Mesenteric fat pad (tissue), 1 donor: ENCODE measurements at places on chromosomes 2 and 18.

DNA sequence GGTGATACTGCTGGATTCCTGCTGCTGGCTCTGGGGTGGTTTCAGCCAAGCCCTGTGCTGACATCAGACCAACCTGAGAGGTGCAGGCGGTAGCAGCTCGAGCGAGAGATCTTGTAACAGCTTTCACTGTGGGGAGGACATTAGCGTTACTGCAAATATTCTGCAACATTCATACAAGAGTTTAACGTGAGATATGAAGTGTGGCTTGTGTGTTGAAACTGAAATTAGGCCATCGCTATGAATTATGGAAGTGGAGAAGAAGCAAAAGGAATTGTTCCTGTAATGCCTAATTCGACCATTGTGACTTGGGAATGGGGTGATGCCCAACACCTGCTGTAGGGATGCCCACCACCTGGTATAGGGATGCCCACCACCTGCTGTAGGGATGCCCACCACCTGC is 6.5 kb upstream of the MLPH start:
- peak; percentile 45 for DNase-seq

DNA sequence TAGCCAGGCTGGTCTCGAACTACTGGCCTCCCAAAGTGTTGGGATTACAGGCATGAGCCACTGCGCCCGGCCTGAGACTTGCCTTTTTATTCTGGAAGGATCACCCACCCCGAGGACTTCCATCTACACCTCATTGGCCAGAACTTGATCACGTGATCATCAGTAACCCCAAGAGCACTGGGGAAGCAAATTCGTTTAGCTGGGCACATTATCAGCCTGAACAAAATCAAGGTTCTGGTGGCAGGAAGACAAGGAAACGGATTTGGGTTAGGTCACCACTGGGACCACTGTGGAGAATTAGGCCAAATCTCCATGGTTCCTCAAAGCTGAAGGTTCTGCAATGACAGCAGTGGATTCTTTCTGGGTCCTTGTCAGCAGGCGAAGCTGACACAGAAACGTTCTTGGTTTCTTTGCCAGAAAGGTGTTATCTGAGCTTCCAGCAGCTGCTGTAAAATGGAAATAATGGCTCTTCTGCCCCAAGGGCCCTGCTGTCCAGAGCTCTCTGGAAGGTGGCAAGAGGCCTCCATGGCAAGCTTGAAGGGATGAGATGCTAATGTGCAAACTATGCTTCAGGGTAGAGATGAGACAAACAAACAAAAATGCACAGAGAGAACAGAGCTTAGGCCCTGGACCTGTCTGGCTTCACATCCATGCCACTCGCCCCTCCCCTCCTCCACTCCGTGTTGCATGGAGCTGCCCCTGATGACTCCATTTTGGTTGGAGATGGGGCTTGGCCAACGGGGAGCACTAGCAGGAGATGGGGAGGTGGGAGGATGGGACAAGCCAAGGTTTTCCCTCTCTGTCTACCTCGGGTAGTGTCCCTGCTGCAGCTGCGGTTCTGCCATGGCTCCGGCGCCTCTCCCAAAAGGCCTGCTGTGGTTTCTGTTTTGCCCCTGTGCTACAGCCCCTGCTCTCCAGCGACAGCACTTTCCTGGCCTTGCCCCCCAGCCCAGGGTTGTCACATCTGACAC is 28.4 kb downstream of the TMEM177 start:
- no peak for DNase-seq

DNA sequence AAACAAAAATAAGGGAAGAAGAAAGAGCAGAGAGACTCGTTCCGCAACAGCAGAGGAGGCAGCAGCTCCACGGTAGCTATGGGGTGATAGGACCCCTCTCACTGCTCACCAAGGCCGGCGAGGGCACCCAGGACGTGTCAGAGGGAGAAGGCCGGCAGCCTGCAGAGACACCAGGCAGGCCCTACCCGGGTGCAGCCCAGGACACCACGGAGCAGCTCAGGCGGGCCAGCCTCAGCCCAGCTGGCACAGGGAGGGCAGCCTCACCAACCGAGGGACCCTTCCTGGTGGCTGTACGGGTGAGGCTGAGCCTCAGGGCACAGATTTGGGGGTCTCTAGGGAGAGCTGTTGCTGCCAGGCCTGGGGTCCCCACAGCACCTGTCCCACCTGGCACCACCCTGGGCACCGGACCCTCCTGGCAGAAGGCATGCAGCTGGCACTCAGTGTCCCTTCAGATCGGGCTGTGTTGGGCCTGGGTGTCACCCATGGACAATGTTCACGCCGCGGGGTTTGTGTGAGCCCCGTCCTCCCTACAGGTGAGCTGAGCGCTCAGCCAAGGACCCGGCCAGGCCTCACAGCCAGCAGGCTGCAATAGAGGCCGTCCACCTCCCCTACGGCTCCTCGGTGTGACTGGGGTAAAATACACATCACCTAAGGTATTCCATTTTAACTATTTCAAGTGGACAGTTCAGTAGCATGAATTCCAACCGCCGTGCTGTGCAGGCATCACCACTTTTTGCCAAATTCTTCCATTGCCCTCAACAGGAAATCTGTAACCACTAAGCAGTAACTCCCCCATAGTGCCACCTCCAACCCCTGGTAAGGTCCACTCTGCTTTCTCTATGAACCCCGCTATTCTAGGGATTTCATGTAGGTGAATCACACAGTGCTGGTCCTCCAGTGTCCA is 21.6 kb downstream of the KCNG2 start:
- peak; percentile 88 for DNase-seq

DNA sequence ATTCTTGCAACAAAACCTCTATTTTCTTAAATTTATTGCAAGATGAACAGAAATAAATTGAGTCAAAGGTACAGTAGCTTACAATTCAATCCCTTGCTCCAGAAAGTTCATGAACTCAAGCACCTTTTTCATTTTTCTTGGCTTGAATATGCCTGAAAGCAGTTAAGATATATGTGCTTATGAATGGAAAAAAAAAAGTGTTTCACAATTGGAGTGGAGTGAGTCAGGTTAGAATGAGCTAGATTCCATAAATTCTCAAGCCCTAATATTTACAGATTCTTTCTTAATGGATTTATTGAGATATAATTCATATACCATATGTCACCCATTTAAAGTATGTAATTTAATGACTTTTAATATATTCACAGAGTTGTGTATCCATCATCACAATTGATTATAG is 39.6 kb upstream of the NEMP2 start:
- no peak for DNase-seq

DNA sequence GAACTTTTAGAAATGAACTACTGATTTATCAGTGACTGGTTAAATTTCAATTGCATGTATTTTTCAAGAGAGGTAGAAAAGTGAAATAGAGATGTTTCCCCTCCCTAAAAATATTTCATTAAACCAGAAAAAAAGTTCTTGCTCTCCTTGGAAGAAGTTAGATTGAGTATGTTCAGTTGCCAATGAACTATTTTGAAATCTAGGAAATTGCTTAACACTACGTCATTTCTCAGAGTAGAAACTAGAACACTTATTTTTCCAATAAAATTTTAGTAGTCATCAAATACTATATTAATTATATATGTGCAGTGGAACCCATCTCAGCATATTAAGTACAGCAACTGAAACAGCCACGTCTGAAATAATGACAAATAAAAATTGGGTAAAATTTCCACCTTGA is 51.8 kb upstream of the STAT1 start:
- no peak for DNase-seq

DNA sequence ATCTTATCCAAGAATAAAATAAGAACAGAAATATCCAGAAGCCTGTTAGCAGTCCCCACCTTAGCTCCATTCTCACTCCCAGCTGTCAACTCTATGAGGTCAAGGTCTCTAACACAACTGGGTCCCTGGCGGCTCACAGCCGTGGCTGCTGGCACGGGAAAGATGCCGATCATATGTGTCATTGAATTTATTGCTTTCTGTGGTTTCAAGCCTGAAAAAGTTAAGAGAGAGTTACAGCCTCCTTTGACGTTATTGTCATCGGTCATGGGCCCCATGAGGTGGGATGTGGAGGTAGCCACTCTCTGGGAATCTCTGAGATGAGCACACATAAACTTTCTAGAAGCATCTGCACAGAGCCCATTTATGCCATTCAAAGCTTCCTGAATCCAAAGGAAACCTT is 28.7 kb upstream of the CABLES1 start:
- DNase-seq = peak; percentile 71

DNA sequence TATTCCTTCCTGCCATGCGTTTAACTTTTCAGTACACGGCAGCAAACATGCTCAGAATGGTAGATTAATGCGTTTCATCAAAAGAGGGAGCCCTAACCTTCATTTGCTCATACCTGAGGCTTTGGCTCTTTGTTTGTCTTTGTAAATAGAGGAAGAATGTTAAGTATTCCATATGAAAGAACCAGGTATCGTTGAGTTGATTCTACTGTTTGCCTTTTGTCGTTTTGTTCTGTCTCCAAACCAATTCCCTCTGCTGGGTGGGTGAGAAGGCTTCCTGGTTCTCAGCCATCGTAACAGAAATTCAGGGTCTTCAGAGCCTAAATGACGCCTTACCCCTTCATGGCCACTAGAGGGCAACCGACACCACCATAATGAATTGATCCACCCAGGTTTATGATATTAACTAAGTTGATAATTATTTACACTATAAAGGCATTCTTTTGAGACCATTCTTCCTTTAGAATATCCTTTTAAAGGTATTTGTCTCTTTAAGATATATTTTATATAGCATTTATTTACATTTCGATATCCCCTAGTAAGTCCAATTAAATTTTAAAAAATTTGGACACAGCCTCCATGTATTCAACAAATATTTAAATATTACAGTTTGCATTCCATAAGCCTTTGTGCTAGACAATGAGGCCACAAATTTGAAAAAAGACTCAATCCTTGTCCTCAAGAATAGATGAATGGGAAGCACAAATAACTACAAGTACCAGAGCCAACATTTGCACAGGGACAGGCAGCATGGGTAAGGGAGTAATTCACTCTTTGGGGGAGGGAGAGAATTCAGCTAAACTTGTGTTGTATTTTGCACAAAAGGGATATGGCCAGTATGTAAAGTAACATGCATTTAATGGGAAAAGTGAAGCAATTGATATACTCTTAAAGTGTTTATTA is 48.1 kb downstream of the TIMM21 start:
- DNase-seq = no peak

DNA sequence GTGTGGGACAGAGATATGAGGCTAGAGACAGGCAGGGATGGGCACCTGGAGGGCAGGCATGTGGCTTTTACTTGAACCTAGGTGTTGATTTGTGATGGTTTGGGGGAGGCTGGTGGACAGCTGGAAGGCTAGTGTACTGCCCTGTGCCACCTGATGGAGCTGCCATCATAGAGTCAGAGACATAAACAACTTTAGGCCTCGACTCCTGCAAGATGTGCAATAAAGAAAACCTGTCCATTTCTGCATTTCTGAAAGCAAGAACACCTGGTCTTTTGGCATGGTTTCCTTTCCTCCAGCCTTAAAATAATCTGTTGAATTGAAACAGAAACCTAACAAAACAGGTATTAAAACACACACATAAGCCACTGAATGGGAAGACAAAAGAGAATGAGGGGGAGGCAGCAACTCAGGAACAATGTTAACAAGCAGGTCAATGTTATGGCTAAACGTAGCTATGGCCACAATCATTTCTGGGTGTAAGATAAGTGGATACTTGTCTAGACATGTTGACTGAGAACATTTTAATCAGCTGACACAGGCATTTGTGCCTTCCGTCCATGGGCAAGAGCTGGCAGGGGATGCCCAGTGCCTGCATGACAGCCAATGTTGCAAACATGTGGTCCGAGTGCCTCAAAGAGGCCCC is 87.8 kb downstream of the KCTD1 start:
- DNase-seq = no peak

DNA sequence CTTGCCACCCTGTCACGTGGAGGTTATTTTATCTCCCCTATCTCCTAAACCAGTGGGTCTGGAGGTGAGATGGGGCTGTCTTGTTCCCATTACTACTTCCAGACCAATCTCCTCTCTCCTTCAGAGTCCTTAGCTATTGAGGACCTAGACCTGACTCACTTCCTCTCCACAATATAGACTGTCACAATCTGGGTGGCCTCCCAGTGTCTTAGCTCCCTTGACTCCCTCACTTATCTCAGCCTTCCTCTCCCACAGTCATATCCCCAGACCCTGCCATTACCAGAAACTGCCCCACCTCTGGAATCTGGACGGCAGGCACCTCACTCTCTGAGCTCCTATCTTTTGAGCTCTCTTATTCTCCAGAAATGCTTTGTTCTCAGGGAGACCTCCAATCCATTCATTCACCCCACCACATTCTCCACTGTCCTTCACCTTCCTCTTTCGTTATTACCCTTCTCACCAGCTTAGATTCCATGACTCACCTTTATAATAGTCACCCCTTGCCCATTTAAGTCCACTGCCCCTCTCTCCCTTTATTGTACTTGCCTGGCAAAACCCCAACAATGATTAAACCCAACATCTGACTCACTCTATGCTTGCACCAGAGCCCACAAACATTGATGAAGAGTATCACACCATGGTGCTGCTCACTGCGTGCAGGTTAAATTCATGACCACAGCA is 23.3 kb upstream of the SIX3 start:
- DNase-seq = no peak

DNA sequence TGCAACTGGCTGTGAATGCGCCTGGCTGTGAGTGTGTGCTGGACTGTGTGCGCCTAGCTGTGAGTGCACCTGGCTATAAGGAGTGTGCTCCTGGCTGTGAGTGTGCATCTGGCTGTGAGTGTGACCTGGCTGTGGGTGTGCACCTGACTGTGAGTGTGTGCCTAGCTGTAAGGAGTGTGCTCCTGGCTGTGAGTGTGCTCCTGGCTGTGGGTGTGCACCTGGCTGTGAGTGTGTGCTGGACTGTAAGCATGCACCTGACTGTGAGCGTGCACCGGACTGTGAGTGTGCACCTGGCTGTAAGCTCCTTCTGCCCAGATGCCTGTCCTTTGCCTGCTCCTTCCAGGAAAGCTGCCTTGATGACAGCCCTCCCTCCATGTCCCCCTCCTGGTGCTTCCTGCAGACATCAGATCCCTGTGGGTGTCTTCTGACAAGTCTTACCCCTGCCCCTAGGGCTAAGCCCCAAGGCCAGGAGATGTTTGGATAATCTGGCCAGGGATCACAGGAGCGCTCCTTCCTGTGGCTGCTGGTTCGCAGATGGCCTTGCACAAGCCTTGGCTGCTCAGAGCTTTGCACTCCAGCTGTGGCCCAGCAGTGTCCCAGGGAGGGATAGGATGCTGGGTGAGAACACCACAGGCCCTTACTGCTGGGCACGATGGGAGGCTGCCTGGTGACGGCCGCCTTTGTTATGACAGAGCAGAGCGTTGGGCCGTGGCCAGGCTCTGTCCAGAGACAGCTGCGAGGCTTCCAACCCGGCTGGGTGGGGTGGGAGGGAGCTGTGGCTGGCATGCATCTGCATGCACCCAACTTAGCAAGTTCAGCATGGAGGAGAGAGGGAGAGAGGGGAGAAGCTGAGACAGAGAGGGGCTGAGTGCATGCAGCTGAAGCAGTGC is 89.9 kb downstream of the GLI2 start:
- no peak for DNase-seq

GRCh38 chr2:231323316-231323715 is 72.2 kb upstream of the B3GNT7 start:
- DNase-seq = peak; percentile 73

- no peak for DNase-seq
These were observed 554.3 kb downstream of the ZEB2 start for GRCh38 chr2:143965493-143966164.

DNA sequence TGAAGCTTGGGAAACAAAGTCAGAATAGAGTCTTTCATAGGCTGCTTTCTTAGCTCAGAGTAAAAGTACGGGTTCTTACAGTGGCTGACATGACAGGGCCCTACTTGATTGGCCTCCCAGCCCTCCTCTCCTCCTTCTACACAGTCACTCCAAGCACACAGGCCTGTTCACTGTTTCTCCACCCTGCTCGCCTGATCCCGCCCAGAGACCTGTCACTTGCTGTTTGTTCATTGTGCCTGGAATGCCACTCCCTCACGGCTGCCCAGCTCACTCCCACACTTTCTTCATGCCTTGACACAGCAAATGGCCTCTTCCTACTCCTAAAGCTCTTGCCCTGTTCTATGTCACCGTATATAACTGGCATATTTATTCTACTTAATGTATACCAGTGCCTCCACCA is 104.8 kb downstream of the MAP4K4 start:
- no peak for DNase-seq
